ENCODE measurements at places on chromosomes 11 and 22.
A peak's percentile ranks its signal among the peaks of the same experiment; 100 is the strongest.

GRCh38 chr11:1890856-1891830, 552 bp downstream of the PRR33 start:
- no peak for DNase-seq

DNA sequence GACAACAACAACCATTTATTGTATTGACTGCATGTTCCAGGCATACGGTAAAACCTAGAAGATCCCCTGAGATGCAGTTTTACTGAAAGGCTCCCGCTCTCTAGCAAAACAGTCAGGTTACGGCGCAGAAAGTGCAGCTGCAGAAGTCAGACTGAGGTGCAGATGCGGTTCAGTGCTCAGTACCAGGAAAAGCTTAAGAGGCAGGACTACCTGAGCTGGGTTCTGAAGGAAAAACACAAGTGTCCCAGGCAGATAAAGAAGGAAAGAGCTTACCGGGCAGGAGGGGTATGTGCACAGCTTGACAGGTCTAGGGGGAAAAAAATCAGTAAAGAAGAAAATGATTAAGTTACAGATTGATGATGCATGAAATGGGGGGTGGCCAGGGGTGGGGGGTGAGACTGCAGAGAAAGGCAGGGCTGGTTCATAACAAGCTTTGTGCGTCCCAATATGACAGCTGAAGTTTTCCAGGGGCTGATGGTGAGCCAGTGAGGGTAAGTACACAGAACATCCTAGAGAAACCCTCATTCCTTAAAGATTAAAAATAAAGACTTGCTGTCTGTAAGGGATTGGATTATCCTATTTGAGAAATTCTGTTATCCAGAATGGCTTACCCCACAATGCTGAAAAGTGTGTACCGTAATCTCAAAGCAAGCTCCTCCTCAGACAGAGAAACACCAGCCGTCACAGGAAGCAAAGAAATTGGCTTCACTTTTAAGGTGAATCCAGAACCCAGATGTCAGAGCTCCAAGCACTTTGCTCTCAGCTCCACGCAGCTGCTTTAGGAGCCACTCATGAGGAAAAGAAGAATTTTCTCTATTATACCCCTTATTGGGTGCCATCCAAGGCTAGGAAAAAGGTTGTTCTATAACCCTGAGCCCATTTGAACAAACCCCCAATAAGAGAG, 11.9 kb downstream of the LARGE1 start:
- DNase-seq = no peak

DNA sequence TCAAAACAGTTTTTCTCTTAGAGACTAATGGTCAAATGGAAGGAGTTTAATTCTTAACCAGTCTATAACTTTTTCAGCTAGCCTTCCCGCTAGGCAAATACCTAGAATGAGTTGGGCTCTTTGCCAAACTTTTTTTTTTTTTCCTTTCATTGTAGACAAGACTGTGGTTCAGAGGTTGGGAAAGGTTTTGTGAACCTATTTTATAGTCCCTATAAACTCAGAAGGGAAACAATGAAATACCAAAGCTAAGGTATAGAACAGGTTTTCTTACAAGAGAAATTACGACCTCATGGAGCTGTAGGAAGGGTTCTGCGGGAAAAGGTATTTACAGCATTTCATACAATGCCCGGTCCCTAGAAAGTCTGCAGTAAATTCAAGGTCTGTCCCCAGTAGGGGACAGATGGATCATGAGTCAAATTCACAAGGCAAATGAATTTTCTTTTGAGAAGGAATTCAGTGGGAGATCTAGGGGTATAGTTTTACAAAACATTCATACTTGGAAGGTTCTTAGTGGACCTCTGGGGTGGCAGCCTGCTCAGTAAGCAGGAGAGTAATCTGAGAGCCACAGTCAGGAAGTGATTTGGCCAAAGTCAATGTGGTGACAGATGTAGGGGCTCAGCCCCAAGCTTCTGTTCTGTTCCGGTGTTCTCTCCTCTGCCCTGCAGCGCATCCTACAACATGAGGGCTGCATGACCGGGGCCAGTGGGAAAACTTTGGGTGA, 146.8 kb downstream of the DBX1 start:
- no peak for DNase-seq

DNA sequence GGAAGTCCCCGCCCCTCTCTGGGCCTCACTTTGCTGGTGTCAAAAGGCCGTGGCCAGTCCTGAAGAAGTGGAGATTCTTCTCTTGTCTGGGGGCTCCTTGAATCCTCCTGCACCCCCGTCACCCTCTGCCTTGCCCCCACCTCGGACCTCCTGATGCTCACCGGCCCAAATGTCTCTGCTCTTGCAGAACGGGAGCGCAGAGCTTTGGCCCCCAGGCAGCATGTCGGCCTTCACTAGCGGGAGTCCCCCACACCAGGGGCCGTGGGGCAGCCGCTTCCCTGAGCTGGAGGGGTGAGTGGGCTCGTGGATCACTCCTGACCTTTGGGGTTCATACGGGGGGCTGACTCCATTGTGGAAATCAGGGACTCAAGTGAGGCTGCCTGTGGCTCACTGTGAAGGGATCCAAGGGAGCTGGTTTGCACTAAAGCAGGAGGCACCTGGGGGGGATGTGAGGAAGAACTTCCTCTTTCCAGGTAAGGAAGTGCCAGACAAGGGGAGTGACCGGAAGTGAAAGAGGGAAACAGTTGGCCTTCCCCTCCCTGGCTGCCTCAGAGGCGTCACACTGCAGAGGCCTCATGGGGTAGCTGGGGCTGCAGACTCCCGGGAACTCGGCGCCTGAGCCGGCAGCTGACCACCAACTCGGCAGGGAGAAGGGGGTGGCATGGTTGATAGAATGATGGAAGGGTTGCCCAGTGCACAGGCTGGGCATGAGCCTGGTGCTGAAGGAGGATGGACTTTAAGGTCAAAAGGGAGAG, 23.1 kb downstream of the CSF2RB start:
- DNase-seq = no peak

- no peak for DNase-seq
Observed at GRCh38 chr22:35643991-35644390, 4.3 kb upstream of the APOL6 start.

DNA sequence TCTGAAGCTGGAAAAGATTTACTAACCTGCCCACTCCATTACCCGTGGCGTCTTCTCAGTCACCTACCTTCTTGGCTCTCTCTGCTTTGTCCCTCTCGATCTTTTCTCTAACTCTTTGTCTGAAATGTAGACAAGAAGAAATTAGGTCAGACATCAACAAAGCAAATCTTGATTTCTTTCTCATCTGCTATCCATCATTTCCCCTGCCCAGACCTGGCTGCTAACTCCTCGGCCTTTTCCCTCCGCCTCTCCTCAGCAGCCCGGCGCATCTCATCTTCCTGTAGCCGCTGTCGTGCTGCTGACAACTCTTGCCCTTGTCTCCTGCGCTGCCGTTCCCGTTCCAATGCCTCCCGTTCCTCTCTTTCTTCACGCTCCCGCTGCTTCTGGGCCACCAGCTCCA, 1.2 kb downstream of the UBXN1 start:
- no peak for DNase-seq

DNA sequence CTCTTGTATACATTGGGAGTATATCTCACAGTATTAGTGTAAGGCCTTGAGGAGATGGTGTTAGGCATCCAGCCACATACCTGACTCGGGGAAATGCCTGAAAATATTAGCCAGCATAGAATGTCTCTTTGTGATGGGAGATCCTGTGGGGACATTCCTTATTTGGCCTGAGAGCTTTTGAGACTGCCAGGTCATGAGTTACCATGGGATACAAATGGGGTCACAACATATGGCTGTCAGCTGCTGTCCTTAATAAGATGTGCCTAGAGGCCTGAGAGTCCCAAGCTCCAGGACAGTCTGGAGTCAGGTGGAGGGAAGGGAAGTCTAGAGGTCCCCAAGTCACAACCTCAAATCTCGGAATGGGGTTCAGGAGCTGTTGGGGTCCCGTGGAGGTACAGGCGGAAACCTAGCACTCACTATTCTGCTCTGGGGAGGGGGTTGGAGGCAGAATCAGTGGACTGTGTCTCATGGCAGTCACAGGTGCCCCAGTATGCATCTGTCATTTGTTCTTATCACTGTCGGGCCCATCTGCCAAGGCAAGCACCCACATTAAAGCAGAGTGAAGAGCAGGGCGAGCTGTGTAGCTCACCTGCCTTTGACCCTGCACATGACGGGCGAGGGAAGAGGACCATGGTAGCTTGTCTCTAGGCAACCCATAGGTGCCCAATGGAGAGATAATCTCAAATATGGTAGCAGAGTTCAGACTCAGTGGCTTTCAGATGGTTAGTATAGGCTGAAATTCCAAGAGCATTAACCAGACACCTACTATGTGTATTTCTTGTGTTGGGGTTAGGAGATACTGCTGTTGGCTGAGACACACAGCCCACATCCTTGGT, 29.9 kb downstream of the KCNQ1OT1 start:
- DNase-seq = no peak

GRCh38 chr11:73716153-73717056, 44.5 kb downstream of the RAB6A start:
- DNase-seq = no peak

GRCh38 chr22:24502034-24502433, 6.9 kb downstream of the UPB1 start:
- no peak for DNase-seq

DNA sequence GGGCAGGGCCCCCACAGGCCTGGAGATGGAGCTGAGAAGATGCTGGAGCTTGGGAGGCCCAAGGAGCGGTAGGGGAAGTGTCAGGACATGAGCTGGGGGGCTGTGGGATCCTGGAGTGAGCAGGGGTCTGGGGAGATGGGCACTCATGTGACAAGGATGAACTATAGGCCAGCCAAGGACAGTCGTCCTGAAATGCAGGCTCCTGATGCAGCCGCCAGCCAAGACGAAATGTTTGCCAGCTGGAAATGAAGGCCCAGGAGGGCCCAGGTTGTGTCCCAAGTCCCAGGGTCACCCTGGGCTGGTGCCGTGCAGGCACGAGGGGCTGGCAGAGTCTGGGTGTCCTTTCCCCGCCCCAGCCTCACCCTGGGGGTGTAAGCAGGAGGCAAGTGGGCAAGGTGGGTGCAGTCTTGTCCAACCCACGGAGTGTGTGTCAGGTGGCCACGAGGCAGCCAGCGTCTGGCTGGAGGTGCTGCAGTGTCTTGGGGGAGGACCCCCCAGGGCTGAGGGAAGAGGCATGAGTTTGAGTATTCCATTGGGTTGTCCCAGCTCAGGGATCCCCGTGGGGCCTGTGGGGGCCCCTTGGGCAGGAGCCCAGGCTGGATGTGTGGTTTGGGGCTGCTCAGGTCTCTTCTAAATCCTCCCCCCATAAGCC, 21.4 kb downstream of the MRGPRG start:
- DNase-seq = no peak

GRCh38 chr11:34149786-34150185, 44.4 kb downstream of the NAT10 start:
- no peak for DNase-seq

- DNase-seq = no peak
Observed at GRCh38 chr11:117220568-117220967, 11.3 kb downstream of the PCSK7 start.

GRCh38 chr11:117690484-117691217, 106.4 kb downstream of the DSCAML1 start:
- DNase-seq = no peak

DNA sequence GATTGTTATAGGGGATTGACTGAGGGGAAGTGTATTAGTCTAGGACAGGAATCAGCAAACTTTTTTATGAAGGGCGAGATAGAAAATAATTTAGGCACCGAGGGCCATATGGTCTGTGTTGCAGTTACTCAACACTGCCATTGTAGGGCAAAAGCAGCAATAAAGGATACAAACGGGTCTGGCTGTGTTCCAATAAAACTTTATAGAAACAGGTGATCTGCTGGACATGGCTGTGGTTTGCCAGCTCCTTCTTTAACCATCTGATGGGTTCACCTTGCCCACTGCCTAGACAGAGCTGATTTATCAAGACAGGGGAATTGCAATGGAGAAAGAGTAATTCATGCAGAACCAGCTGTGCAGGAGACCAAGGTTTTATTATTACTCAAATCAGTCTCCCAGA, 20.0 kb downstream of the PRR5L start:
- DNase-seq = no peak

GRCh38 chr11:7555052-7555699, 41.4 kb downstream of the PPFIBP2 start:
- DNase-seq = no peak

DNA sequence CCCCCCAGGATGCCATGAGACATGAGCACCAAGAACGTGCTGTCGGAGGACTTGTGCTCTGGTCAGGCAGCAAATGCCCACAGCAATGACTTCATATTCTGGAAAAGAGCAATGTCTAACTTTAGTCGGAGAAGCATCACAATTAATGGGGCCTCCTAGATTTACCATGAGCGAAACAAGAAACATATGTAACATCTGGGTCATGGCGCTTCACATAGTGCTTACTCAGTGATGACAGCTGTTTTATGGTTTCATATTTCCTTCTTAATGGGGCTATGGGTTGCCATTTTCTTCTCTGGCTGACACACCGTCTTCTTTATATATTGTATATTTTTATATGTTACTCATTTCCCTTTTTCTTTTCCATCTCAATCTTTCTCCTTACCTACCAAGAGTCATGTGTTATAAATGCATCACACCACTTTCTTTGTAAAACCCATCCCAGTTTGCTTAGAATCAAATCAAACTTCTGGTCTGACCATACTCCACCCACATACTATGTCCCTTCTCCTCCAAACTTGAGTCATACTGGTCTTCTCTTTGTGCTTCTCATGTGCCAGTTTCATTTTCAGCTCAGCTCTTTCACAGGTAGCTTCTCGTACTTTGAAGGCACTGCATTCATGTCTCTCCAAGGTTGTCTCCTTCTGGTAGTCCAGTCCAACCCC, 9.4 kb upstream of the CASP12 start:
- DNase-seq = no peak

- peak; percentile 53 for DNase-seq
Observed at GRCh38 chr11:6531267-6531752, 34.2 kb downstream of the DNHD1 start.

GRCh38 chr11:107590460-107591377, at the start of gene ELMOD1:
TSS of gene ELMOD1 (plus strand) at chr11:107591147. CDS start at chr11:107618190, 27,043 bp downstream.
- DNase-seq = peak; percentile 66

All from HTR-8/SVneo (cell line).